Renal pelvis (tissue), 12 donors: ENCODE measurements at places on chromosomes 16 and 17. TPM values are rescaled to one million over a fixed set of nuclear protein-coding genes. Genes with fewer than 3 reads are reported as not detected.

DNA sequence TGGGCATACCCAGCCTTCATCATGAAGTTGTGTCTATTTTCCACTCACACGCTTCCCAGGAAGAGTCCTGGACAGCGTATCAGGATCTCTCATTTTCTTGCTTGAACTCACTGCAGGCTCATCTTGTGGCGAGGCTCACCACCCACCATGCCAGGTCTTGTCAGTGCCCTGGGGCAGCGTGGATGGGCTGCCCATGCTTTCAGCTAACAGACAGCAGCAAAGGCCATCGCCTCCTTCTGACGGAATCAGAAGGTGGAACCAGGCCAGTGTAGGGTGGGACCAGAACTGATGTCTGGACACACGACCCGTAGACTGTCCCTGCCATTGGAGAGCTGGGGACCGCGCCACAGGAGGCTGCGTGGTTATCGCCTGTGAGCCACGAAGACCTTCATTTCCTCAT is 169.4 kb downstream of the FOXL1 start:
- no peak for DNase-seq

GRCh38 chr16:54070789-54071343 is 215.7 kb downstream of the IRX3 start:
- DNase-seq = no peak

DNA sequence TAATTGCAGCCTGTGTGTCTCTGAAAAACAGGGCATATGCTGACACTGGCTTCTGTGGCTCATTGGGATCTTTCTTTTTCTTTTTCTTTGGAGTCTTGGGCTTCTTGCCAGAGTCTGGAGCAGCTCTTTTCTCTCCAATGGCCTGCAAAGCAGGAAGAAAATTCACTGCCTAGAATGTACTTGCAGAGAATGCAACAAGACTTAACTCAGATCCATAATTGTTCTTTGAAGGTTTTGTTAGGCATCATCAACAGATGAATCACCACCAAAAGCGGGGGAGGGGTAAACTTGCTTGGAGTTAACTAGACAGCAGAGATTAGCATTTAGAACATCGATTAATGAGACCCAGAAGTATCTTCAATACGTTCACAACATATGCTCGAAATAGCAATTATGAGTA is 100.9 kb downstream of the TOX3 start:
- no peak for DNase-seq

DNA sequence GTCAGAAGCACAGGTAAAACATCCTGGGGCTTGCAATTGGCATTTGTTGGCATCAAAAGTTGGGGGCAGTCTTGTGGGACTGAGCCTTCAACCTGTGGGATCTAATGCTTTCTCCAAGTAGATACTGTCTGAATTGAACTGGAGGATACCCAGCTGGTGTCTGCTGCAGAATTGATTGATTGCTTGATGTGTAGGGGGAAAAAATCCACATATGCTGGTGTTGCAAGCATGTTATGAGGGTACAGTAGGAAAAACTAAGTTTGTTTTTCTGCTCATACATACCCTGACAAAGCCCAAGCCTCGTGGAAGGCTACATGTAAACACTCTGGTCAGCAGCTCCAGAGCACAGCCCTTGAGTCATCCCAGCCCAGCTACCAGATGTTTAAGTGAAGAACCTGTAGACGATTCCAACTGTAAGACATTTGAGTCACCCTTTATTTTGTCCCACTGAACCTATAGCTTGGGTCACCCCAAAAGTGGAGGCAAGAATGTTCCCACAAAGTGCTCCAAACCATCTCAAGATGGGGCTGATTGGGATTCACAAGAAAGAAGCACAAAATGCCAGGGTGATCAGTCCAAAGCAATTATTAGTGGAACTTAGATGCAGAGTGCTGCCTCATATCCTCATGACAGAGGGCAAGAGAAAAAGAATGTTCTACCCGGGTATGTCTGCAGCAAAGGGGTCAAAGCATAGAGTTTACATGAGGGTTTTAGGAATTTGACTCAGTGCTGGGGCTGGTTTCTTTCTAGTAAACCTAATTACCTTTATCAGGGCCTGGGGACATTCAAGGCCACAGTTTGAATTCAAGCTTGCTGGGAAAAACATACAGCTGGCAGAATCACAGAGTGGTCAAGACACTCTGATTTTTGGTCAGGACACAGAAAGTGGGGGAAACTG is 9.6 kb upstream of the APPBP2 start:
- DNase-seq = no peak

DNA sequence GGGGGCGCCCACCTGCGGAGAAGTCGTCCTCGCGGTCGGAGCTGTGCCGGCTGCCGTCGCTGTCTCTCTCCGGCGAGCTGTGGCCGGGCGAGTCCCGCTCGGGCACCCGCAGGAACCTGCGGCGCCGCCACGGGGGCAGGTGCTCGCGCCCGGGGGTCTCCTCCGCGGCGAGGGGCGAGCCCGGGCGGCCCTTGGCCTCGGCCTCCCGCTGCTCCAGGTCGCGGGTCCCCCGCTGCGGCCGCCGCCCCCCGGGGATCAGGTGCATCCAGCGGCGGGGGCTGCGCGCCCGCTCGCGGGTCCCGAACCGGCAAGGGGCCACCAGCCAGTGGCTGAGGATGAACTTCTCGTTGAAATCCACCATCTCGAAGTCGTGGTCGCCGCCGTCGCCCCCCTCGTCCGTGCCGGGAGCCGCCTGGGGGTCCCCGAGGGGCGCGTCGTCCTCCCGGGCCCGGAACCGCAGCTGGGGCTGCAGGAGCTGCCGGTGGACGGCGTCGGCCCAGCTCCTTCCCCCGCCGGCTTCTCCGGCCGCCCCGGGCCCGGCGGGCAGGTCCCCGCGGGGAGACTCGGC is 41.4 kb upstream of the BHLHA9 start:
- no peak for DNase-seq

DNA sequence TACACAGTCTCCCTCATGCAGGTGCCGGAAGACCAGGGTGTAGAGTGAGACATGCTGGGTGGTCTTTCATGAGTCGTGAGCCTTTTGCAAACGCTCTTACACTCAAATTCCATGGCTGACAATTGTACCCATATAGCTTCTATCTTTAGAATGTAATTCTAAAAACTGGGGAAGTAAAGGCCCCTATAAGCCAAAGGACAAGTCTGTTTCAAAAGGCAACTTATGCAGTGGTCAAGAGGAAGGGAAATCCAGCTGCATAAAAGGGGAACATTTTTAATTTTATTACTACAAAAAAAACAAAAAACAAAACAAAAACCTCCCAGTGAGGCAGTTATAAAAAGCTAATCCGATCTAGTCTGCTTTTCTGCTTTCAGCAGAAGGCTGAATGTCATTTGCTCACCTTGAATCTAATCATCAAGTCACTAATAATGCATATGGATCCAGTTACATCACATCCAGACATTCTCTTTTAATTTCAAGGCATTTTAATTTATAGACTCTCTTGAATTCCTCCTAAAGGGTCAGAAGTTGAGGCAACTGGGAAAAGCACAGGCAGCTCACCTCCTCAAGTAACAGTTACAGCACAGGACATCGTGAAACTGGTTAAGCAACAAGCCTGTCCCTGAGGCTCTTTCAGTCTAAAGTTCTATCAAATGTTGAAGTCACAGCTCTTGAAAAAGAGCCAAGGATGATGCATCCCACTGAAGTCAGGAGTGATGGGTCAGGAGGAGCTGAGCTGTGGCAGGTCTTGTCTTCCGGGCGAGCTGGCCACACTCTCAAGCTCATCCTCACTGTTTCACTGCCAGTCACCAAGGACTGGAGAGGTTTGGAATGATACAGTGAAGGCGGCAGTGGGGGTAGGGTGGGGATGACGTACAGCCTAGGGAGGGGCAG is 99.7 kb downstream of the VPS53 start:
- no peak for DNase-seq

The FAM171A2 gene
- 42.7 TPM for polyA plus RNA-seq

The HCRT gene
- not detected for polyA plus RNA-seq

The NLK gene
- 53.9 TPM for polyA plus RNA-seq
